ENCODE measurements at places on chromosomes 2 and 18.
A peak's percentile ranks its signal among the peaks of the same experiment; 100 is the strongest.

GRCh38 chr2:226088366-226088674 is 688.8 kb downstream of the NYAP2 start:
- no peaks in the 10 kb centered on the region for H3K27me3 ChIP-seq
- H3K27ac ChIP-seq: no peak overlapping the region
- H3K36me3 ChIP-seq: no peaks in the 10 kb centered on the region
- H3K4me3 ChIP-seq: no peak overlapping the region

DNA sequence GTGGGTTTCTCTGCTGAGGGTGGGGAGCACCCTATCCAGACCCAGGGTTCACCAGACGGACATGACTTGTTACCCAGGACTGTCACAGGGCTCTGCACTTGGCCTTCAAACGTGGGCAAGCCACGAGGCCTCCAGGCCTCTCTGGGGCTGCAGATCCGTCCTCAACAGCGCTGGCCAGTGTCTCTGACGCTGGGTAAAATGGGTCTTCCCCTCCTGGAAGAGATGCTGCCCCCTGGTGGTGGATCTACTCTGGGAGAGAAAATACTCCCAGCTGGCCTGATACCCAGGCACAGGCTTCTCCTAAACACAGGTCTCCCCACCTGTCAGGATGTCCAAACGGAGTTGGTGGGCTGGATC is 3.7 kb downstream of the GPR17 start:
- no peak overlapping the region for H3K4me3 ChIP-seq
- peak; percentile 82 for DNase-seq
- H3K36me3 ChIP-seq: no peaks in the 10 kb centered on the region

DNA sequence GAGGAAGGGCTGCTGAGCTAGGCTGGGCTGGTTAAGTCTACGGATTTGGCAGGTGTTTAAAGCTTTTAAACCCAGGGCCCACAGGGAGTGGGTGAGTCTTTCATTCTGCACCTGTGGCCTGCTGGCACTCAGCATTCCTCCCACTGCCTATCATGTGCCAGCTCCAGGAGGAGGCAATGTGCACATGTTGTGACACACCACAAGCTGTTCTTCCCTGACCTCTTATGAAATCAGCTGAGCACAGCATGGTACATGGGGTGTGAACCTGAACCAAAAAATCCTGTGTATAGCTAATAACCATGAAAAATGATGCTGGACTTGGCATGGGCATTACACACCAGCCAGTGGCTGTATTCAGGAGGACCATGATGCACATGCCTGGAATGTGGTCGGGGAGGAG is 297.9 kb upstream of the MMADHC start:
- no peaks in the 10 kb centered on the region for H3K36me3 ChIP-seq
- H3K4me1 ChIP-seq: peaks cover 9% of the 10 kb centered on the region
- no peak overlapping the region for H3K27ac ChIP-seq
- H3K27me3 ChIP-seq: no peaks in the 10 kb centered on the region
- H3K4me3 ChIP-seq: no peak overlapping the region
- DNase-seq: no peak

DNA sequence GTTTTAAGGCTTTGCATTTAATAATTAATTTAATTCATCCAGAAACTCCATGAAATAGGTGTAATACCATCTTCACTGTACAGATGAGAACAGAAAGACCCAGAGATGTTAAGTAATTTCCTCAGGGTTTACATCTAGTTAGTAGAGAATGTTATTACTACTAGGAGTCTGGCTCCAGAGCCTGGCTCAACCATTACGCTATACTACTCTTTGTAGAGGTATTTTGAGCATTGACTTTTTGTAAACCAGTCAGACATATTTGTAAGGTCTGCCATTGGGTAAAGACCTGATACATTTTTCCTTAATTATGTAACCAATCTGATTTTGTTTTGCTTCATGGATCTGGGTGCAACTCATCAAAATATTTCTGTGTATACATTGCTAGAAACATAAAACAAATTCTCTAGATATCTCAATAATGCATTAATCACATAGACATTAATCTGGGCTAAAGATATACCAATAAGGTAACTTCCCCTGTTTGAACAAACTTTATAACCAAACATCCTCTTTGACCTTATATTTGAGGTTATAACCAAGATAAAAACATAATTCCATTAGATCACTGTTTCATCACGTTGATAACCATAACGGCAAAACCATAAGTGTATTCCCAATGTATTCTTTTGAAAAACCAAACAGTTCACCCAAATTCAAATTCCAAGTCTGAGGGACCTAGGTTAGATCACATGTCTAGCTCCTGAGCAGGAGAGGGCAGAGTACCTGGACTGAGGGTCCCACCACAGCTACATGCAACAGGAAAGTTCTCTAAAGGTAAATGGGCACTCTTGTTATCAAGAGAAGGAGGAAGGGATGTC is 135.0 kb downstream of the IKZF2 start:
- no peak overlapping the region for H3K4me3 ChIP-seq
- DNase-seq: no peak
- H3K4me1 ChIP-seq: no peaks in the 10 kb centered on the region

DNA sequence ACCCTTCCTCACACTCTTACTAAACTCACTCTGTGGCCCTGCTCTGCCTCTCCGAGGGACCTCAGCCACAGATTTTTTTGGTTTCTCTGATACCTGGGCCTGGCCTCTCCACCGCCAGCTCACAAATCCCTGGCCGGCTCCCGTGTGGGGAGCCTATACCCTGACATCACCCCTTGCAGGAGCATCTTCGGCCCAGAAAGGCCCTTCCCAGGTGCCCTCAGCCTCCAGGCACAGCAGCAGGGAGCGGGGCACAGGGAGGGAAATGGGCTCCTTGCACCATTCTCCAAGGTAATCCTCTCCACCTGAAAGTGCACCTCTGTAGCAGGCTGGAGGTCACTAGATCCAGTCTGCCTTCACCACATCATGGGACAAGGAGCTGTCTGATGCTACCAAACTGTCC is 43.2 kb downstream of the CRACDL start:
- no peaks in the 10 kb centered on the region for H3K27me3 ChIP-seq
- H3K36me3 ChIP-seq: no peaks in the 10 kb centered on the region
- H3K4me3 ChIP-seq: no peak overlapping the region
- no peak overlapping the region for H3K27ac ChIP-seq
- H3K4me1 ChIP-seq: no peaks in the 10 kb centered on the region
- DNase-seq: no peak
